KG1 (cell line): ENCODE measurements at places on chromosomes 6 and 20.
A peak's percentile ranks its signal among the peaks of the same experiment; 100 is the strongest.

DNA sequence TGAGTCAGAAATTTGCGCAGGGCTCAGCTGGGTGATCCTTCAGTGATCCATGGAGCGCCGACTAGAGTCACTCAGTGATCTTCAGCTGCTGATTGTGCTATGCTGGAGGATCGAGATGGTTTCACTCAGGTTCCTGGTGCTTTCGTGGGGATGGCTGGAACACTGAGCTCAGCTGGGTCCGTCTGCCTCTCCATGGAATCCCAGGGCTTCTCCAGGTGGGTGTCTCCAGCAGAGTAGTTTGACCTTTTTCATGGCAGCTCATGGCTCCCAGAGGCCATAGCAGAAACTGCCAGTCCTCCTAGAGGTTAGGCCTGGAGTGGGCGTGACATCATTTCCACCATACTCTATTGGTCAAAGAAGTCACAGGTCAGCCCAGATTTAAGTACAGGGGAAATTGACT, 88.8 kb upstream of the SIRPA start:
- DNase-seq = no peak

GRCh38 chr6:70494833-70495232, 71.9 kb upstream of the SDHAF4 start:
- DNase-seq = no peak

DNA sequence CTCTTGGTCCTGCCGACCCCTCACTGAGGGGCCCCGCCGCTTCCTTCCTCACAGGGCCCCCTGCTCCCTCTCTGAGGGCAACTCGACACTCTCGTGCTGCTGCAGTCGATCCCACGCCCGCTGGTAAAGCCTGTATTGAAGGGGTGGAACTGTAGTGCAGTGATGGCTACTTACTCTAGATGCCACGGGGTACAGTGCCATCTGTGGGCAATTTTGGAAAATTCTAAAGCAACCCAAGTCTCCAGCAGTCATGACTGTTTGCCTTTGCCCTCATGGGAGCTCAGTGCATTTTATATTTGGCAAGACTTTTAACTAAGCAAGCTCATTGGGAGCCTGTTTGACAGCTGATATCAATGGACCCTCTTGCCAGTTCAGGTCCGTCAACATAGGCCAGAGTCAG, 6.5 kb upstream of the C6orf136 start:
- DNase-seq = peak; percentile 23

- no peak for DNase-seq
Observed at GRCh38 chr20:64245746-64246595, 9.6 kb upstream of the PCMTD2 start.

DNA sequence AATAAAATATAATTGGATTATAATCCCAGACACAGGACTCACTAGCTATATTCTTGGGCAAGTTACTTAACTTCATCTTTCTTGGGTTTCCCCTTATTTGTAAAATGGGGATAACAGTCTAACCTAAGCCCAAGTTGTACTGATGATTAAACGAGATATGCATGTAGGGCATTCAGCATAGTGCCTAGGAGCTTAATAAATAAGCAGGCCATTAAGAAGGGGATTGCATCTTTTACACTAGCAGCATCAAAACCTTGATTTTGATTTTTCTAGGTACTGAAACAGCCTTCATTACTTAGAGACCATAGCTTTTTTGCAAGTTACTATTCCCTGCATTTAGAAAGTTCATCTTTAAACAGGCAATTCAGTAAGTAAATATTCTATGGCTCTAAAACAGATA, 2.2 kb upstream of the QKI start:
- no peak for DNase-seq
